ENCODE measurements at places on chromosomes 12 and 14.

DNA sequence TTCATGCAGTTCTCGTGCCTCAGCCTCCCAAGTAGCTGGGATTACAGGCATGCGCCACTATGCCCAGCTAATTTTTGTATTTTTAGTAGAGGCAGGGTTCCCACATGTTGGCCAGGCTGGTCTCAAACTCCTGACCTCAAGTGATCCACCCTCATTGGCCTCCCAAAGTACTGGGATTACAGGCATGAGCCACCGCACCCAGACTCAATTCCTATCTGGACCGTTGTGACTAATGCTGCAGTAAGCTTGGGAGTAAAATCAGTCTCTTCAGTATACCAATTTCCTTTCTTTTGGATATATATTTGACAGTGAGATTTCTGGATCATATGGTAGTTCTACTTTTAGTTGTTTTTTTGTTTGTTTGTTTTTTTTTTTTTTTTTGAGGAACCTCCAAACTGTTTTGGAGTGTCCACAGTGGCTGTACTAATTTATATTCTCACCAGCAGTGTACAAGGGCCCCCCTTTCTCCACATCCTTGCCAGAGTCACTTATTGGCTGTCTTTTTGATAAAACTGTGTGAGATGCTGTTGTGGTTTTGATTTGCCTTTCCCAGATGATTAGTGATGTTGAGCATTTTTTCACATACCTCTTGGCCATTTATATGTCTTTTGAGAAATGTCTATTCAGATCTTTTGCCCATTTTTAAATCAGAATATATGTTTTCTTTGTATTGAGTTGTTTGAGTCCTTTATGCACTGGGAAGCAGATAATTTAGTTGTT, 37.3 kb upstream of the EVL start:
- DNase-seq: no peak

DNA sequence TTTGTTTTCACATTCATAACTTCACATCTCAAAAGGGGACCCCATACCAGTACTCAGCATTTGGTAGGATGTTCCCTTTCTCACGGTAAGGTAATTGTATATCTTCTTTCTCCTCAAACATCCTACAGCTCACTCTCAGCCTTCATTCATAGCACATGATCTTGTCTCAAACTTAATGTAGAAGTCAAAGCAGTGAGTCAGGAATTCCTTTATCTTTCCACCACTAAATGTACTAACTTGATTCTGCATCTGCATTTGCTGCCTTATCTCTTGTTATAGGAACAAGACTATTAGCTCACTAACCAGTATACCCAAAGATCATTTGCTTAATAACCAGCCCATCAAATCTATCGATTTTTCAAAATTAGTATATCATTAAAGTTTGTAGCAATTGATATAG, 22.9 kb downstream of the CPSF2 start:
- no peak for DNase-seq

DNA sequence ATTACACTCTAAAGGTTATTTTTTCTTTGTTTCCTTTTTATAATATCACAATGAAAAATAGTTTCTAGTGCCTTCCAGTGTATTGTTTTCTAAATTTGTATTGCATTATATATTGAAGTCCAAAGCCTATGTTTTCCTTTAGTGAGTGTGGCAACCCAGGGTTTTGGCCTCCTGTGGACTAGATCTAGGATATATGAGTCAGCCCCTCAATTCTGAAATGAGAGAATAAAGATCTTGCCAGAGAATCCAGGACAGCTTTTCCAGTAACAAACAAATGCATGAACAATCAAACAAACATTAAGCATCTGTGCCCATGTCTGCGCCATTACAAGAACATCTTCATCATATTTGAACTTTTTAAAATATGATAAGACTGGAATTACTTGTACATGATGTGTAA, 70.7 kb upstream of the SSTR1 start:
- no peak for DNase-seq

DNA sequence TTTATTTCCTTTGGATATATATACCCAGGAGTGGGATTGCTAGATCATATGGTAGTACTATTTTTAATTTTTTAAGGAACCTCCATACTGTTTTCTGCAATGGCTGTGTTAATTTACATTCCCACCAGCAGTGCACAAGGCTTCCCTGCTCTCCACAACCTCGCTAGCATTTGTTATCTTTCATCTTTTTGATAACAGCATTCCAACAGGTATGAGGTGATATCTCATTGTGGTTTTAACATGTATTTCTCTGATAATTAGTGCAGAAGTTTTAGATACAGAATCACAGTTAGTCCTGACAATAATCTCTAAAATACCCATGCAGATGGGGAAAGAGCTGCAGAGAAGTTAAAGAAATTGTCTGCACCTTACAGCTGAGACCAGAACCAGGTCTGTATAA, 35.5 kb upstream of the BCL2L14 start:
- no peak for DNase-seq

GRCh38 chr12:93176165-93176564, 201.6 kb upstream of the NUDT4 start:
- DNase-seq: peak; percentile 45
